ENCODE measurements at places on chromosomes 16 and 17.
A peak's percentile ranks its signal among the peaks of the same experiment; 100 is the strongest.

- DNase-seq = no peak
These were observed 330.2 kb downstream of the C16orf95 start for GRCh38 chr16:86986809-86987487.

DNA sequence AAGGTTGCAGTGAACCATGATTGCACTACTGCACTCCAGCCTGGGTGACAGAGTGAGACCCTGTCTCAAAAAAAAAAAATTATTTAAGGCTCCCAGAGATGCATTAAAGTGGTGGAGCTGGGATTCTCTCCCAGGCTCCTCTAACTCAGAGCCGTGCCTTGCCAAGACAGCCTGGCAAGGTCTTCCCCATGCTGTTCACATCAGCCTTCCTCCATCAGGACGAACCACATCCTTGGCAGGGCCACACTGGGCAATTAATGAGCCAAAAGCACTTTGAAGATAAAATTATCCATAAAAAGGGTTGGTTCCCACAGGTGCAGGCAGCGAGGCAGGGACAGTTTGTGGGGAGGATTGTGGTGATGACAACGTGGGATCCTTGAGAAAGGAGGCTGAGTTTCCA is 19.8 kb upstream of the BBS2 start:
- DNase-seq = no peak

DNA sequence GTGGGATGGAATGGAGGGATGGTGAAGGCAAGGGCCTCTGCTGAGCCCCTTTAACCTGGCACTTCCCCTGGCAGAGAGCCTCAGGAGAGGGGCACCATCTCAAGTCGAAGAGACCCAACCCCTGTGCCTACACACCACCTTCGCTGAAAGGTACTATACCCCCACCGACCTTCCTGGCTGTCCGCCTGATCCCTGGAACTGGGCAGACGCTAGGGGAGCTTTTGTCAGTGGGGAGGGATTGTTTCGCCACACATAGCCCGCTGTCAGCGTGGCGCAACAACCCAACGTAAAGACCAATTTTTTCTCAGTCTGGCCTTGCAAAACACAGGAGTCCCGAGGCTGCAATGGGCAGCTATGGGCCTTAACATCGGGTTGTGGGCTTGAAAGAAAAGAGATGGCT is 3.1 kb downstream of the PPP1R1B start:
- no peak for DNase-seq

DNA sequence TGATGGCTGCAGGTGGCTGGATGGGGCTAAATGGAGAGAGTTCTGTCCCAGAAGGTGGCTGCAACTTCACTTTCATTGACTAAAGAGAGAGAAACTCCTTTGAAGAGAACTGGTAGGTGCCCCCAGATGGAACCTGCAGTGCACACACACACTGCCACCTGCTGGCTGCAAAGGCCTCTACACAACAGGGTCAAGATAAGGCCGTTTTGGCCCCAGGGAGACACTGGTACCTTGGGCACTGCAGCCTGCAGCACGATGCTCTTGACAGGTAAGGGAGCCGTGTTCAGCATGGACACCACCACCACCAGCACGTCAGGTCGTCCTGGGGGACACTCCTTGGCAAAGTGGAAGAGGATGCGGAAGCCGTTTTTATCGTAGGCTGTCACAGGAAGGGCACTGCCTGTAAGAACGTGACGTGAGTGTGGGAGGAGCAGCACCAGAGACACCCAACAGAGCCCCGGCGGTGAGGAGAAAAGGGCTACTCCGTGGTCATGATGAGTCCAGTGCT is 22.7 kb downstream of the GGA3 start:
- DNase-seq = peak; percentile 67

GRCh38 chr16:8075271-8075670 is 515.0 kb downstream of the TMEM114 start:
- DNase-seq = no peak

GRCh38 chr16:89843409-89844350 is 15.4 kb downstream of the SPIRE2 start:
- no peak for DNase-seq

- no peak for DNase-seq
These were observed 19.3 kb downstream of the ACE start for GRCh38 chr17:63496177-63496576.

- no peak for DNase-seq
These were observed 23.5 kb downstream of the LGALS3BP start for GRCh38 chr17:78956254-78956653.

DNA sequence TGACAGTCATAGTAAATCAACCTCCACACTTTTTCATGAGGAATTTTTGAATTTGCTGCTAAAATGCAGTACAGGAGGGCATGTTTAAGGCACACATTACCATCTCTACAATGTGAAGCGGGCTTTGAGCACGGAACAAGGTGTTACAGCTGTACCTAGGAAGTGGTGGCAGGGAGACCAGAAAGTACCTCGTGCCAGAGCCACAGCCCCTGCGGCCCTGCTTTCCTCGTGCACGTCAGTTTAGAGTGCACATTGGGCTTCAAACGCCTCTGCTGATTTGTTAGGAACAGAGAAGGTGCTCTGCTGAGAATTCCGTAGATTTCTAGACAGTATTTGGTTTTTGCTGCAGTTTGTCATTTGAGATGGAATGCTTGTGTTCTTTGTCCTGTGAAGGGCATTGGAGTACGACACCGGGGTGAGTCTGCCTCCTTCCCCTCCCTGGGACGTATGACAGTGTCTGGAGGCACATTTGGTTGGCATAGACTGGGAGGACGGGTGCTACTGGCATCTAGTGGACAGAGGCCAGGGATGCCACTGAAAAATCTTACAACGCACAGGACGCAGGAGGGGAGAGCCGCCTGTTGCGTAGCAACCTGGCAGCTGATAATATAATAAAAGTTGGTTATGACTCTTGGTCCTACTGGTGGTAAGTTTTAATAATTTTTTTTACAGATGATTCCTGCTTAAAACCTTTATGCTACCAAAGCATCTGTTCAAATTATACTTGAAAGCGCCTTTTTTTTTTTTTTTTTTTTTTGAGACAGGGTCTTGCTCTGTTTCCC is 9.1 kb downstream of the FOXK2 start:
- peak; percentile 25 for DNase-seq

DNA sequence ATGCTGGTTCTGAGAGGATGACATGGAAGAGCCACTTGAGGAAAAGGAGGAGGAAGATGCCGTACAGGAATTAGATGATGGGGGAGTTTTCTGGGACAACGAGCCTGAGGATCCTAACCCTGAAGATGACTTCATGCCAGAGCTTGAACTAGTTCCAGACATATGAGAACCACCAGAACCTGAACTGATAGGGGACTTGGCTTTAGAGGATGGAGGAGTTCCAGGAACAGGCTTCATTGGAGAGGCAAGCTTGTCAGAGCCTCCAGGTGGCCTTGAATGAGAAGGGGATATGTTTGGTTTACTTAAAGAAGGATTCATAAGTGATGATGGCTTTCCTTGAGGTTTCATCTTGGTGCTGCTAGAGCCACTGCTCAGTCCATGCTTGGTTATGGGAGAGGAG is 6.9 kb upstream of the FBXL20 start:
- no peak for DNase-seq

DNA sequence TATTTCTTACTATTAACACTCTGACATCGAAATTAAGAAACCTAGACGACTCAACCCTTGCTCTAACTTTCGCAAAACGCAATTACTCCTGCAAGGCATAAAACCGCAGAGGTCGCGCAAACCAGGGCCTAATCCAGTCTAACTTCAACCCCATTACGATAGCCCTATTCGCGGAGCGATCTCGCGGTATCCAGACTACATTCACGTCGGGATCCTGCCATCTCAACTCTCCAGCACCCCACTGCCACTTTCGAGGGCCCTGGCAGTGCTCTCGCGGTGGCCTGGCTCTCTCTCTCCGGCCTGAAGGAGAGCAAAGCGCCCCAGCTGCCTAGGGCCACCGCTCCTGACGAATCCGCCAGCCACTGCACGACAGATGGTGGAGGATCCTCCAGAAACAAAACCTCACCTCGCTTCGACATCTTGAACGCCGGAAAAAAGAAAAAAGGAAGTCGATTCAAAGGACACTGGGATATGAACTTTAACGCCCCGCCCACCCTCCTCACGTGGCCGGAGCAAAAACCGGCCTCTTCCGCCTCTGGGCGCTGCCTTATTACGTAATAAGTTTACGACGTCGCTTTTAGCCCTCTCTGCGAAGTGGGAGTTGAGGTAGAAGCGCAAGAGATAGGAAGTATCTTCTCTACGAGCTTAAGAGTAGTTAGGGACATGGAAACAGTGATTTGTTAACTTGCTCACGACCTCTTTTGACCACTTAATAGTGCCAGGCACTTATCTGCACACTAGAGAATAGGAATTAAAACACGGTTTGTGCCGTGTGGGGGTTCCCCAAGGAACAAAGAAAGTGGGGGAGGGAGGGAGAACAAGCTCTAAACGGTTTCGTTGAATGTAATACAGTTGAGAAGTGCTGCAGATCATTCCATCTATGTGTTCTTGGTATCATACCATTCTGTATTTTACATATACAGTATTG is at the start of gene RPL23:
Gene RPL23 (minus strand): TSS at position 430 of the 928 bp plus-strand sequence. CDS start 11 bp downstream, at position 419.
- DNase-seq = peak; percentile 94

DNA sequence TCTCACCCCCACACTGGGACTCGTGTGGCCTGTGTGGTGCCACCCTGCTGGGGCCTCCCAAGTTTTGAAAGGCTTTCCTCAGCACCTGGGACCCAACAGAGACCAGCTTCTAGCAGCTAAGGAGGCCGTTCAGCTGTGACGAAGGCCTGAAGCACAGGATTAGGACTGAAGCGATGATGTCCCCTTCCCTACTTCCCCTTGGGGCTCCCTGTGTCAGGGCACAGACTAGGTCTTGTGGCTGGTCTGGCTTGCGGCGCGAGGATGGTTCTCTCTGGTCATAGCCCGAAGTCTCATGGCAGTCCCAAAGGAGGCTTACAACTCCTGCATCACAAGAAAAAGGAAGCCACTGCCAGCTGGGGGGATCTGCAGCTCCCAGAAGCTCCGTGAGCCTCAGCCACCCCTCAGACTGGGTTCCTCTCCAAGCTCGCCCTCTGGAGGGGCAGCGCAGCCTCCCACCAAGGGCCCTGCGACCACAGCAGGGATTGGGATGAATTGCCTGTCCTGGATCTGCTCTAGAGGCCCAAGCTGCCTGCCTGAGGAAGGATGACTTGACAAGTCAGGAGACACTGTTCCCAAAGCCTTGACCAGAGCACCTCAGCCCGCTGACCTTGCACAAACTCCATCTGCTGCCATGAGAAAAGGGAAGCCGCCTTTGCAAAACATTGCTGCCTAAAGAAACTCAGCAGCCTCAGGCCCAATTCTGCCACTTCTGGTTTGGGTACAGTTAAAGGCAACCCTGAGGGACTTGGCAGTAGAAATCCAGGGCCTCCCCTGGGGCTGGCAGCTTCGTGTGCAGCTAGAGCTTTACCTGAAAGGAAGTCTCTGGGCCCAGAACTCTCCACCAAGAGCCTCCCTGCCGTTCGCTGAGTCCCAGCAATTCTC is 27.4 kb downstream of the STH start:
- DNase-seq = no peak

DNA sequence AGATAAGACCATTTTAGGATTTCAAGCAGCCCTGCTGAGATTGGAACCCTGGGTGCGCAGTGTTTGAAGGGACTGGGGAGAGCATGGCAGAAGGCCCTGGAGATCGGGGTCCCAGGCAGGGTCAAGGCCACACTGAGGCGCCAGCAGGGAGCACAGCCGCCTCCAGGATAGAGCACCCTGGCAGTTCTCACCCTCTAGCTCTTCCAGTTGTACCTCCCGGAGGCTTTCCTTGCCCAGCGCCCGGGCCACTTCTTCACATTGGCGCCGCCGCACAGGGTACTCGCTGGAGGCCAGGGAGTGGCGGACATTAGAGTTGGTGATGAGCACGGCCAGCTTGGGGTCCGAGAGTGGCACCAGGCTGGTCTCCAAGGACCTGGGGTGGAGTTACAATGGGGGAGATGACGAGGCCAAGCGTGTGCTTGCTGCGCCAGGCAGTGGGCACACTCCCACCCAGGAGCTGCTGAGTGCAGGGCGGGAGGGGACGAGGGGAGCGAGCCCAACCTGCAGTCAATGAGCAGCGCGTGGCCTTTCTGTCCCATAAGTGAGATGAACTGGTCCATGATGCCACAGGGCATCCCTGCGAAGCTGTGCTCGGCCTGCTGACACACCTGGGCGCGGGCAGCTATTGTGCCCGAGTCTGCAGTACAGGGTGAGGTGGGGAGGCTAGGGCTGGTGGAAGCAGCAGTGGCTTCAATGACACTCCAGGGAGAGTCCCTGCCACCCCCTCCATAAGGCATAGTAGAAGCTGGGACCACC is 2.3 kb downstream of the GALK1 start:
- no peak for DNase-seq

DNA sequence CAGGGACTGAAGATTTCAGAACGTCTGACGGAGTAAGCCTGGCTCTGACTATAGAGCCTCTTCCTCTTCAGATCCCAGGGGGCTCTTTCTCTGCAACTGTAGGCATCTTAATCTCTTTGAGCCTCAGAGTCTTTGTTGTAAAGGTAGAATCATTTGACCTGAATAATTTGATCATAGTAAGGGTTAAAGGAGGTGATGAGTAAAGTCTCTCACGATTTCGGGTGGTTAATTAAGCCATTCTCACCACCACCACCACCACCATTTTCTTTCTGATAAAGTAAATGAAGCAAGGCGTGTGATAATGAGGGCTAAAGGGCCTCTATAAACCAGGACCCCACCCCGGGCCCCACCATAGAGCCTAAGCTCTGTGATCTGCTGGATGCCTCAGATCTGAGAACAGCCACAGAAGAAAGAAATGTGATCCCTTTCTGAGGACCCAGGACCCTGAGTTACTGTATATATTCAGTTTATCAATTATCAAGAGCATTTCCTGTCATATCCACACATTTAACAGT is 33.0 kb upstream of the ADAMTS18 start:
- no peak for DNase-seq

- DNase-seq = no peak
These were observed 45.9 kb upstream of the DOC2B start for GRCh38 chr17:227078-227945.

GRCh38 chr17:40158438-40159013 is 18.2 kb downstream of the CASC3 start:
- no peak for DNase-seq

GRCh38 chr17:42290577-42290976 is 2.3 kb downstream of the STAT5A start:
- no peak for DNase-seq

DNA sequence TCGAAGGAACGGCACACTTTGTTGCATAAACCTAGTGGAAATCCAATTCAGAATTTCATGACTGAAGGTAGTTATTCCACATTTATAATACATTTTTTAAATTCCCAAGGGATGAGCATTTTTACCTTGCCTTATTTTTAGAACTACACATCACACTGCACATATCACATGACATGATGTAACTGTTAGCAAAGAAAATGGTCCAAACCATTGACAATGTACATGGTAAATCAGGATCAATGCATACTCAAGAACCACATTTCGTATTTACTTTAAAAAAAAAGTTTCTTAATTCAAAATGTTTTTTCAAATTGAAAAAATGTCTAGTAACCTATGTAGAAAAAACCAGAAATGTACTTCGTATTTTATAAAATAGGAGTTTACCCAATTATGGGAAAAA is 2.5 kb downstream of the KANSL1 start:
- DNase-seq = no peak
